ENCODE measurements at places on chromosomes 5 and 9.

- no peak for DNase-seq
Measured at GRCh38 chr5:172635038-172635437, 6.0 kb upstream of the NEURL1B start.

GRCh38 chr5:89301321-89302025, 418.5 kb upstream of the MEF2C start:
- DNase-seq, result no peak

DNA sequence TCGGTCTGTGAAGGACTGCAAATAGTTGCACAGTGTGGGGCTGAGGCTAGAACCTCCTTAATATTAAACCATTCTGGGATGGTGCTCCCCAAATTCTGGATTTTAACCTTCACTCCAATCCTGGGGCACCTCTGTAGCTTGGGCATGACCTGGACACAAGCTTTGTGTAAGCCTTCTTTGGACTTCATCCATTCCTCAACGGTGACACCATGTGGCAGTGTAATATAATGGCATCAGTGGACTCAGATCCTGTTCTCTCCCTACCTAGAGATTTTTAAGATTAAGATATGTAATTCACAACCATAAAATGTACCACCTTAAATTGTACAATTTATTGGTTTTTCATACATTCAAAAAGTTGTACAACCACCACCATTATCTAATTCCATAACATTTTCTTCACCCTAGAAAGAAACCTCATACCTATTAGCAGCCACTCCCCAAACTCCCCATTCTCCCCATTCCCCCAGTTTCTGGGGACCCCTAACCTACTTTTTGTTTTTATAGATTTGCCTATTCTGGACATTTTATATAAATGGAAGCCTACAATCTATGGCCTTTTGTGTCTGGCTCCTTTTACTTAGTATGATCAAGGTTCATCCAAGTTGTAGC, 4.8 kb upstream of the PLGRKT start:
- DNase-seq, result no peak

GRCh38 chr5:1341863-1342262, 3.0 kb downstream of the CLPTM1L start:
- no peak for DNase-seq

DNA sequence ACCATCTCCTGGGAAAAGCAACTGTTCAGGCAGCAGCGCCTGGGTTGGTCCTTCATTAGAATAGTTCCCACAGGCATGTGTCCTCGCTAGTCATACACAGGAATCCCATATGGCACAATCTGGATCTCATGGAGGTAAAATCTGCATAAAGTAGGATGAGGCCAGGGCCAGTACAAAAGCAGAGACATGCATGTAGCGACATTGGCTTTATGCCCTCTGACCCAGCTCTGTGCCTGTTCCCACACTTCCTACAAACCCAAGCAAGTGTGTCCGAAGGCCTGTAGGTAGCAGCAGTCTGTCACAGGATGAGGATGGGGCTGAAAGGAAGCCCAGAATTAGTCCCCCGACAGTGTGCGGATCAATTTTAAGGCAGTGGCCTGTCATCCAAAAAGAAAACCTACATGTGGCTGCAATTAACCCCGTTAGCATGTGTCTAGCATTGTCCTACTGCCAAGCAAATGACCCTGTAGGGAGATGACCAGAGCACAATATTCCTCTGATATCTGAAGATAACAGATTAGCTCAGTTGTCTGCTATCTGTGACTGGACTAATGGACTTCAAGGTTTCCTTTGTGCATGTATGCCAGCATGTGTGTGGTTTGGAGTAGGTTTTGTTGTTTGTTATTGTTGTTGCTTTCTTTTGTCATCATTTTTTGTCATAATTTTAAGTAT, 178.8 kb downstream of the TMEM161B start:
- DNase-seq, result no peak
